ENCODE measurements at places on chromosomes 4 and X.
A peak's percentile ranks its signal among the peaks of the same experiment; 100 is the strongest.

DNA sequence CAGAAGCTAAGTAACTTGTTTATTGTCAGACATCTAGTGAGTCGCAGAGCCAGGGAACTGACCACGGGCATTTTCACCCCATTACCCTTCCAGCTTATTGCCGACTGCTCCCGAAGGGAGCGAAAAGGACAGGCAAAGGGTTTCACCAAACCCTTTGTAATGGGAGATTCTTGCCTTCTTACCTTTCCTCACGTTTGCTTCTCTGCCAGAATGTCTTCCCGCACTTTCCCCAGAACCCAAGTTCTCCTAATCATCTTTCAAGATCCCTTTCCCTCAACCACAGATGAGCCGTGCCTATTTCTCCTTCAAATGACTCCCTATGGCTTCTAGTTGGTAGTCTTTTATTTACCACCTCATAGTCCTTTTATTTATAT, 520 bp upstream of the SRP72 start:
- DNase-seq = no peak

DNA sequence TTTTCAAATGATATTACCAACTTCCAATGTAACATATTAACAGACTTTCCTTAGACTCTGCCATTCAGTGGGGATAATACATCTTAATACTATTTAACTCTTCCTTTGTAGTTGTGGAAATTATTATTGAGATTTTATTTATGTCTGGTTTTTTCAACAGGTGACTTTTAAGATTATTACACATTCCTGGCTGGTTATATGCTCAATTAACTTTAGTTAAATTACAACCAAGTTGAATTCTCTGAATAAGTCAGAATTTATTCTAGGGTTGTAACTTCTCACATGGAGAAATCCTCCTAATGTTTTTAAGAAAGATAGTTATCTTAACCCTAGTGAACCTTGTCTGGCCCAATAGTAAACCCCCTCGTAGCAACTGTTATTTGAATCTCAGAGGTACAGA, 107.3 kb downstream of the SLC10A6 start:
- no peak for DNase-seq

- DNase-seq = peak; percentile 10
Observed at GRCh38 chr4:8770518-8771257, 101.0 kb downstream of the HMX1 start.

DNA sequence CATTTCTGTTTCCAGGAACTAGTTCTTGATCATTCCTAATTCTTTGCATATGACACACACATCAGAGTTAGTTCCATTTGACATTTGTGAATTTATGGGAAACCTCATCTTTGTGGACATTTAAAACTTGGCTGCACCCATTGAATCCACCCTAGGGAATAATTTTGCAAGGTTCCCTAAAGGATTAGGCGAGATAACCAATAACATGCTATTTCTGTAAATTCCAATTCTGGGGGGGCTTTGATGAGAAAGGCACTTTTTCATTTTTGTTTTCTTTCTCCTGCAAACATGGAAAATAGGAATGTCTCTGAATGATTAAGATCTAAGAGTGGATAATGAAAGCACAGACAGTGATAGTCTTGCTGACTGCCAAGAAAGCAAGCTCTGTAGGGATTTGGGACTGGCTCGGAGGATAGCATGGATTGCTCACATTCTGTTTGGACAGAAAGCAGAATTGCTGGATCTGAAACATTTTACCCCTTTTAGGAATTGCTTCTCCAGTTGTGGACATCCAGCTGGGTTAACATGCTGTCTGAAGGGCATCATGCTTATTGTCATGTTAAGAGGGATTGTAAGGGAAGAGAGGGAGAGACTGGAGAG, 145.1 kb downstream of the NHS start:
- DNase-seq = no peak

DNA sequence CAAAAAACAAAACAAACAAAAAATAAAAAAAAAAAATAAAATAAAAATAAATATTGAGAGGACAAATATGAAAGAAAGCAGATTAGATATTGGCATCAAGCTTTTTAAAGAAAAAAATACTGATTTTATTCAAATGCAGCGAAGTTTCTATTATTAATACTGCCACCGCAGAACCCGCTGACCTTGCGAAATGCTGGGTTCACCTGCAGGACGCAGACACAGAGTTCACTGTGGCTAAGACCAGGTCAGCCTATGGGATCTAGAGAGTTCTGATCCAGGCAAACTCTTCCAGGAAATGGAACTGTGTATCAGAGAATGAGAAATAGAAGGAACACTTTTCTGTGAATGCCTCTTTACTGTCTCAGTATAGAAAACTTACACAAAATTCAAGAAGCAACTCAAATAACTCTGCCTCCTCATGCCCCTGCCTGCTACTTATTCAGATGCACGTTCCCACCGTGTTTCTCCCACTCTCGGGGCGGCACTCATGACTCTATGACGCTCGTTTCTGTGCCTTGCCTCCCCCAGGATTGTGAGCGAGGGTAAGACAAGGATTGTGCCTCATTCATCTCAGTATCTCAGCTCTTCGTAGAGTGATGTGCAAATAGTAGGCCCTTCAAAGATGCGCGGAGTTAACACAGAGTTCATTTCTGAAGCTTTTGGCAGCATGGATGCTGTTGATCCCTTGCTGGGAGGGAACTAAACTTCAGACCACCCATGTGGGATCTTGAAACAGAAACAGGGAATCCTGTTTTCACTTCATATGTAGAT, 44.1 kb upstream of the TLR3 start:
- DNase-seq = no peak

DNA sequence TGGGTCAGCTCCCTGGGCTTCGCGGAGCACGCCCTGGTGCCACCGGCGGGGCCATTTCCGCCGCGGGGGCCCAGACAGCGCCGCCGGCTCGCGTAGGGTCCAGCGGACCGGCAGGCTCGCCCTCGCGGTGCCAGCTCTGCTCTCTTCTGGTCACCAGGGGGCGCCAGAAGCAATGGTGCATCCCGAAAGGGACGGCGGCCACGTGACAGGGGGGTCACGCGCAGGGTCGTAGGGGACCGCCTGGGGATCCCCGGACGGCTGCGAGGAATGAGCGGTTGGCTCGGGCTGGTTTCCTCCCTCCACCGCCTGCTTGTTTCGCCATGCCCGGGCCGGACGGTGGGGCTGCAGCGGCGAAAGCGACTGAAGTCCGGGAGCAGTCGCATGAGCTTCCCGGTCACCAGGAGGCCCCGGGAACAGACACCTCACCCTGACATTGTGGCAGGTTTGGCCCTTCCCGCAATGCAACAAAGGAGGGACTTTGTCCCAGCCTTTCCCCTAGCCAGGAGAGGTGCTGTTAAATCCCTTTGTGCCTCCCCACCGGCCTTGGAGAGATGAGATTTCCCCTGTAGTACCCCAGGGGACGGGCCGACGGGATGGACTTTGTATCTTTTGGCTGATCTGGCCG, 15.8 kb downstream of the ZCCHC12 start:
- peak; percentile 93 for DNase-seq

DNA sequence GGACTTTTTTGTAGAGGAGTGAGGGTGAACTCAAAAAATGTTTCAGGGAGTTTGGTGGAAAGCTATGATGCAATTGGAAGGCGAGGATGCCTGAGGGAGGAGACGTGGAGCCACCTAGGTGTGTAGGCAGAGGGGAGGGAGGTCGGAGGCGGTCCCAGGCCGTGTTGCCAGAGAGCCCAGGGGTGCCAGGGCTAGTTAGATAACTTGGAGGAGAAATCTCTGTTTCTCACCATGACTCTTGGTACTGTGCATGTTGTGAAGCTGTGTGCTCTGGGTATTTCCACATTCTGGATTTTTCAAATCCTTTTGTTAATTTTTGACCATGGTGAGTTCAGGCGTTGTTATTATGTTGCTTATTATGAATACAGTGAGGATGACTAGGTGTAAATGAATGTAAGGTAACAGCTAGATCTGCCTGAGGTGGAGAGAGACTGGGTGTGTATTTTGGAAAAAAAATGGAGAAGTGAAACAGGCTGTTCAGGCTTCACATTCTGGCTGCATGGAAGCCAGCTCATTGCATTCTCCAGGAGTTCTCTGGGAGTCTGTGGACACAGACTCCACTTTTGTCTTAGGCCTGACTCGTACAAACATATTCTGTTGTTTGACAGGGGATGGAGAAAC, 4.5 kb downstream of the RAB9A start:
- DNase-seq = no peak

DNA sequence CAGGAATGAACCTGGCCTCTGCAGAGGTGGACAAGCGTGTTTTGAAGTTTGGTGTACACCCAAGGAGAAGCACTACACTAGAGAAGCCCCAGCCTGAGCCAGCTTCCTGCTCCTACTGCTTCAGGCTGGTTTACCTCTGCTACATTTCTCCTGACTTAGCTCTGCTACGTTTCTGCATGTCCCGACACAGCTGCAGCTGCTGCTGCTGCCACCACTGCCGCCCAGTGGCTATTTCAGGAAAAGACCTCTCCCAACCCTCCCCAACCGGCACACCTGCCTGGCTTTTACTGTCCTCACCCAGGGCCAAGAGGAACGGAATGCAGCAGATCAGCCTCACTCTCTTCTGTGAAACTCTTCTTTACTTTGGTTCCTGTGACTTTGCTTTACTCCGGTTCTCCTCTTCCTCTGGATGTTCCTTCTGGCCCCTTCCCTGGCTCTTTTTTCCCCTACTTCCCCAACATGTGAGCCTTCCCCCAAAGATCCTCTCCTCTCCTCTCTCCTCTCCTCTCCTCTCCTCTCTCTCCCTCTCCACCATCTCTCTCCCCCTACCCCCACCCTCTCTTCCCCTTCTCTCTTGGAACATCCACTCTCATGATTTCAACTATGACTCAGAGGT, 3.1 kb upstream of the P2RY4 start:
- no peak for DNase-seq

GRCh38 chr4:65971686-65972085, 301.4 kb upstream of the EPHA5 start:
- no peak for DNase-seq

DNA sequence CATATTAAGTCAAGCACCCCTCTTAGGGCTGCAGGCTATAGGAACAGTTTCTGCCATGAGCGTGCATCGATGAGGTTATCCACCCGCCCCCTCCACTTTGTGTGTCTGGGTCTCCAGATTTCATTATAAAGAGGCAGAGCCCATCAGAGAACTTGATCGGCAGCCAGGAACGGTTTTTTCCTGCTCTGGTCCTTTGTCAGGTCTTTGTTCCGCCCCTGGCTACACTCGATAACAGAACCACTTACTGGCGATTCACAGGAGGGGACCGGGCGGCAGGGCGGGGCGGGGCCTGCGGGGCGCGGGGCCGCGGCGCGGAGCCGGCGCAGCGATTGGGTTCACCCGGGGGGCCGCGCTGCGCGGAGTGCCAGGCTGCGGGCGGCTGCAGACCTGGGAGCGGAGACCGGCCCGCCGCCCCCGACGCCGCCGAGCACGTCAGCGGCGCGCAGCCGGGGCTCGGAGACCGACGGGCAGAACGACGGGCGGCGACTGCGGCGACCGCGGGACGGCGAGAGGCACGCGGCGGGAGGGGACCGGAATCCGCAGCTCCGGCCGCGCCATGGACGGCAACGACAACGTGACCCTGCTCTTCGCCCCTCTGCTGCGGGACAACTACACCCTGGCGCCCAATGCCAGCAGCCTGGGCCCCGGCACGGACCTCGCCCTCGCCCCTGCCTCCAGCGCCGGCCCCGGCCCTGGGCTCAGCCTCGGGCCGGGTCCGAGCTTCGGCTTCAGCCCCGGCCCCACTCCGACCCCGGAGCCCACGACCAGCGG, at the start of gene SLC10A4:
SLC10A4 (plus strand) TSS at position 338 of the 771 bp plus-strand sequence; CDS start at position 557, 219 bp downstream.
- DNase-seq = peak; percentile 79

- DNase-seq = no peak
Observed at GRCh38 chrX:72461766-72462165, 110.9 kb downstream of the HDAC8 start.

DNA sequence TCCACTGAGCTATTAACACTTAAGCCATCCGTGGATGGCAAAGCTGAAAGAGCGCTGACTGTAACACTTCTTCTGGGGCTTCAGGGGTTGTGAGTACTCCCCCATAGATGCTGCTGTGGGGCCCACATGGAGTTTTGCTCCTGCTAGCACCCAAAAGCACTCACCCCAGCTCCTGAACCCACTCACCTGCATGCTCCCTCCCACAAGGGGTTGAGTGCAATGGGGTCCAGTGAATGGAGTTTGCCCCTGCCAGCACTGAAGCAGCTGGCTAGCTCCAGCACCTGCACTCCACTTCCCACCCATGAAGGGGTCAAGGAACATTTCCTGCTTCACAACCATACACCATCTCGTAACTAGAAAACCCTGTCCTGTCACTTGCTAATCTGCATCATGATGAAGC, 78.9 kb downstream of the IL21 start:
- no peak for DNase-seq

DNA sequence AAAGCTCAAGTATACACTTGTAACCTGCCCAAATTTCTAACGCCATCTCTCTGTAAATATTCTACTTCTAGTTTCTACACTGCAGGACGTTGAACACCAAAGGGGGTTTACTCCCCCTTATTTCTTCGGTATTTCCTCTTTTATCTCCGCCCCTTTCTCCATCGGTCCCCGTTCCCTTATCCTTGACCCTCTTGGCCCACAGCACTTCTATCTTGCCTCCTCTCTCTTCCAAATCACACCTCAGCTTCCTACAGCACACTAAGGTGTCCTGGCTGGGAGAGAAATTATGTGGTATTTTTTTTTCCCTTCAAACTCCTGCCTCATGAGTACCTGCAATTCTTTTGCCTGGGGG, 715 bp downstream of the ZMAT1 start:
- no peak for DNase-seq
